B cell (primary cell): ENCODE measurements at places on chromosomes 6 and 20. TPM values are rescaled to one million over a fixed set of nuclear protein-coding genes. Genes with fewer than 3 reads are reported as not detected.

- DNase-seq: no peak
- no peaks in the 10 kb centered on the region for H3K27me3 ChIP-seq
- peaks cover 21% of the 10 kb centered on the region for H3K36me3 ChIP-seq
- H3K27ac ChIP-seq: no peak overlapping the region
- no peak overlapping the region for H3K4me3 ChIP-seq
These were observed 66.4 kb downstream of the PHF20 start for GRCh38 chr20:35838205-35838604.

TRIM10 gene
- not detected in 2 replicates for polyA plus RNA-seq

WFDC12 gene
- not detected in 2 replicates for polyA plus RNA-seq

KCNQ5 gene
- polyA plus RNA-seq: 2.3 and 4.1 TPM in 2 replicates

COL9A3 gene
- 10.7 and 30.8 TPM in 2 replicates for polyA plus RNA-seq

SAPCD1 gene
- 12.9 and 21.5 TPM in 2 replicates for polyA plus RNA-seq
